ENCODE measurements at places on chromosomes 5 and 9. TPM values are rescaled to one million over a fixed set of nuclear protein-coding genes. Genes with fewer than 3 reads are reported as not detected.

The SYK gene
- total RNA-seq, result not detected

The ADAMTS12 gene
- total RNA-seq, result 15.5 TPM

The STKLD1 gene
- 3.5 TPM for total RNA-seq

The PCDHA9 gene
- total RNA-seq, result 1.7 TPM

DNA sequence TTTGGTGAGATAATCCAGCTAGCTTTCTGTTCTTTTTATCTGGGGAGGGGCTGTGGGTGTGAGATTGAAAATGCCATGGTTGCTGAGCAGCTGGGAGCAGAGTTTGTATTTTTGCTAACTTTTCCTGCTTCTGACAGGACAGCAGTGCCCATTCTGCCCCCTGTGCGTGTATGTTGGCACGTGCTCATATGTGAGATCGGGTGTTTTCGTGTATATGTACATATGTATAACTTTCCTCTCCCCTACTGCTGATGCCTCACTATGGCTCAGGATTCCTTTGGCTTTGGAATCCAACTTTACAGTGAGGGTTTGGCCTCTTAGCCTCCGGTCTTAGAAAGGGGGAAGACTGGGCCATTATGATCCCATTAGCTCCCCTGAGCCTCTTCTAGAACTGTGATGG lies 38.3 kb downstream of the RGS3 start:
- no peak for DNase-seq

- DNase-seq, result no peak
Measured at GRCh38 chr9:89887286-89887685, 282.5 kb downstream of the GADD45G start.

DNA sequence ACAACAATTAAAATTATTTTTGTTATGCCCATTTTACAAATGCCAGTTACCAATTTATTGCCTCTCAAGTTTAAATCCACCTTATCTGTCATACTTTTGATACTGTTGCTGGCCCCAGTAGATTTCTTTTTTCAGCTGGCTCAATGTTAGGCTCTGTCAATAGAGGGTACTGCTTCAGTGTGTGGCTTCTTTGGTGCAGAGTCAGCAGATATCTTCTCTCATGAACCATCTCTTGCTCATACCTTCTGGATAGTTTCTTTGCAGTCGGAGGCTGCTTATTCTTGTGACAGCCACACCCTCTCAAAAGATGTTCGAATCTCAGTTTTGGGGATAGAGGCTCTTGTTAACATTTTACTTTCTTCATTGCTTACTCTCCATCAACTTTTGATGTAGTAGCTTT lies 849.9 kb upstream of the SEMA6A start:
- DNase-seq, result no peak

DNA sequence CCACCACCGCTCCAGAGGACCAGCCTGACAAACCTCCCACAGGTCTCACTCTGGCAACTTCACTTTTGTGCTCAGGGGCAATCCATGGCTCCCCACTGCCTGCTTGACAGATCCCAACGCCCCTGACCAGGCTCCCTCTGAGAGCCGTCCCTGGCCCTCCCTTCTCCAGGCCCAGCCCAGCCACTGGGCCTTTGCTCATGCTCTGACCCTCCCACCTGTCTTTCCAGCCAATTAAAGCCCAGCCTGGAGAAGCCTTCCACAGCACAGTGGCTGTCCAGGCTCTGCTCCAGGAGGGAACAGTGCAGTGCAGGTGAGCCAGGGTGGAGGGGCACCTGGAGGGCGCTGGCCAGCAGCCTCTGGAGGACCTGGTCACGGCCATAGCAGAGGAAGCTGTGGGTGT lies 3.3 kb downstream of the ENTPD2 start:
- DNase-seq, result no peak

Data from osteocyte (in vitro differentiated cells).